Renal cortical epithelial cell (primary cell): ENCODE measurements at places on chromosomes 16 and 17.

GRCh38 chr17:34172390-34172918, 82.6 kb upstream of the CCL2 start:
- no peak for DNase-seq

DNA sequence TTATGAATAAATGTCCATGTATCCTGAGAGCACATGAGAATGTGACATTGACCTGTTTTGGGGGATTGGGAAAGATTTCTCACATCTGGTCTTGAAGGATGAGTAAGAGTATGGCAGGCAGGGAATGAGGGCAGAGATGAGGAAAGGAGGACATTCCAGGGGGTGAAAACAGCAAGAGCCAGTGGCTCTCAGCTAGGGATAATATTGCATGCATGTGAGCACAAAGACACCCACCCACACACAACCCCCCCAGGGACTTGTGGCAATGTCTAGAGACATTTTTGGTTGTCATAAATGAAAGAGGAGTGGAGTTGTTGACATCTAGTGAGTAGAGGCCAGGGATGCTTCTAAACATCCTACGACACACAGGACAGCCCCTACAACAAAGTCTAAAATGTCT, 6.0 kb downstream of the MYO1D start:
- no peak for DNase-seq

DNA sequence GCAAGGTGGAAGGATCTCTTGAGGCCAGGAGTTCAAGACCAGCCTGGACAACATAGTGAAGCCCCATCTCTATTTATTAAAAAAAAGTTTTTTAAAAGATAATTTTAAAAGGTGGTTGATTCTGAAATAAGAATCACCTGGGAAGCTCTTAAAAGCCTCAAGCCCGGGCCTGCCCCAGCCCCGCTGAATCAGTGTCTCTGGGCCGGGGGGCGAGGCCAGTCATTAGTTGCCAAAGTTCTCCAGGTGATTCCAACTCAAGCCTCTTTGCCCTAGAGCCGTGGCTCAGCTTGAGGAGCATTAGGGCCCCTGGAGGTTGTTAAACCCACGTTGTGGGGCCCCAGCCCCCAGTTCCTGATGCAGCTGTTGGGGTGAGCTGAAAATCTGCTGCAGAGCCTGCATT, 24.6 kb downstream of the JPH3 start:
- no peak for DNase-seq

DNA sequence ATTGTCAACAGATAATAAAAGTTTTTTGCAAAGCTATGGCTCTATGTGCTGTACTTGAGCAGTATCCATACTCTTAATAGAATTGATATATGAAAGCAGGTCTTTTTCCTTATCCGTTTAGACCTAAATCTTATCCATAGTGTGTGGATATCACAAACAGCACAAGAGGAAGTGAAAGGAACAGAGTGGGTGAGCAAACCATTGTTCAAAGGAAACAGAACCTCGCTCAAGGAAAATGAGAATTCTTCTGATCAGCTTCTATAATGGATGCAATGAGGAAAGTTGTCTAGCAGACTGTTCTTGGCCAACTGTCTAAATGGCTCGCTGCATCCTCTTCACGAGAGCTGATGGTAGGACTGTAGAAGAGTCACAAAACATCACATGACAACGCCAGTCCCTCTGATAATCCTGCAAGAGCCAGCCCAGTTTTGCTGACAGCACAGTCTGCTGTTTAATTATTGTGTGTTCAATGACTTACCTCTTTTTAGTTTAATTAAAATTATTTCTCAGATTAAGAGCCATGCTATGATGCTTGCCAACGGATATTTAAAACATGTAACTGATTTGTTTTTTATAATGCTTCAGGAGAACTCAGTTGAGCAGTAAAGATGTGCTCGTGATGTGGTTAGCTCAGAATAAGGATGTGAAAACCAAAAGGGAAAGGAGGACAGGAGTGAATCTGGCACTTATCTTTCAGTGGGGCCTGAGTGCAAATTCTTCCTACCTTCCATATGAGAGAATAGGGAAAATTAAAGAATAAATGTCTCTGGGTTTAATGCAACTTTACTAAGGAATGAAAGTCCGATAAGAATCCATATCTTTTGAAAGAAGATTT, 38.5 kb downstream of the WWOX start:
- DNase-seq = no peak

DNA sequence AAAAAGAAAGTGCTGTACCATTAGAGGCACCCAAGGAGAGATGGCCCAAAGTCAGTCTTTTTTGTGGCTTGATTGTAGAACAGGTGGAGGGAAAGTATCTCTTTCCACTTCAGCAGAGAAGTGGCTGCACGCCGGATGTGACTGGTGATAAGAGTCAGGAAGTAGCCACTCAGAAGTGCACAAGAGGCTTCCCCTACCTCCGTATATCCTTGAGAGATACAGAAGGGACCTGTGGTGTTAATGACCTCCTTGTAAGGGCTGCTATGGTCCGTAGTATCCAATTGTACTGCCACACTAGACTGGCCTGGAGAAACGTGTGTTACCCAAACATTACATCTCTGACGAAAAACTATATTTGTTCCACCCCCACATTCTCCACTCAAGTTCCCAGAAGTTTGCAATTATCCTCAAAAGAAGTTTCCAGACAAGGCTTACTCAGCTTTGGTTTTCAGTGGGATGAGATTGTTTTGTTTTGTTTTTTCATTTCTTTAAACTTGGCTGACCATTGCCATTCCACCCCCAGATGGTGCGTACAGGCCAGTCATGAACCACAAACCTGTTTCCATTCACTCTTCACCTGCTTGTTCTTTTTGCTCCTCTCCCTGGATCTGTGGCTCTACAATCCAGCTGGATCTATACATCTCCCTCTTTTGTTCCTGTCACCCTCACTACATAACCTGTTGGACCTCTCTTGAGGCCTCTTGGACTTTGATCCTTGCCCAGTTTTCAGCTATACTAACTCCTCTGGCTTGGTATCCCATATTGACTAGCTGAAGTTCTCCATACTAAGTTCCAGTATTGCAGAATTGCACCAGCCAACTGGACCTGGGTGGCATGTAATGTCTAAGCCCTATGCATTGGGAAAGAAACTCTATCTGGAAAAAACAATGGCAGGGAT, 20.7 kb upstream of the MED13 start:
- DNase-seq = peak; percentile 58

- no peak for DNase-seq
Measured at GRCh38 chr17:69213059-69213813, 15.4 kb downstream of the ABCA10 start.

DNA sequence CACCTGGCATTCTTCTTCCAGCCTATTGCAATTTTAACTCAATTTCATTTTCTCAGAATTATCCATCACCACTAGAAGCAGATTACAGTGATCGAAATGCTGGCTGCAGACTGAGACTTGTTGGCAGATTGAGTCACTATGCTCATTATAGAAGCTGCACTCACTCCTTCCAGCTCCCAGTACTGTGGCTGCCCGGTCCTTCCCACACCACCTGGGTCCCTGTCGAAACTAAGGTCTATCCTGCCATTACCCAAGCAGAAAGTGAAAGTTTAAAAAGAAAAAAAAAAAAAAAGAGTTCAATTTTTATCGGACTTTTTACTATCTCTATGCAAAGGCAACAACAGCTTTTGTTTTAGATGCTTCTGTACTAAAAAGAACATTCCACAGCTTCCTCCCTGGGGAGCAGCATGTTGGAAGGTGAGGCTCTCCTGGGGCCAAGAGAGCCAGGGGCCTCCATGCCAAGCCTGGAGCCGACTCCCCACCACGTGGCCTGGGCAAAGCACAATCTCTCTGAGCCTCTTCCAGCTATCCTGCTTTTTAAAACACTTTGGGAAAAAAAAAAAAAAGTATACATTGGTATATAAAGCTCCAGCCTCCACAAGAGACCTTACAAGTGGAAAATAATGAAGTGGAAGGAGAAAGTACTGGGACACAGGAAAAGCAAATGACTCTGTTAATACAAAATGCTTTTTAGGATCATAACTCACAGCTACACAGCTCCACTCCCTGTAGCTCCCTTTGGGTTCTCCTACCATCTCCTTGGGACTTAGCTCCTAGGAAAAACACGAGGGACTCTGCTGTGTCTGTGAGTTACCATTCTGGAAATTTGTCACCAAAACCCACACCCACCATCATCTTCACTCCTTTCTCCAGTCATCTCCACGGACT, 77.8 kb downstream of the USP31 start:
- DNase-seq = no peak

GRCh38 chr17:41801374-41802271, 10.1 kb downstream of the P3H4 start:
- peak; percentile 95 for DNase-seq

GRCh38 chr16:81318711-81319110, 3.9 kb downstream of the GAN start:
- DNase-seq = no peak

GRCh38 chr16:17403156-17403809, 67.5 kb downstream of the XYLT1 start:
- DNase-seq = no peak

- no peak for DNase-seq
Measured at GRCh38 chr17:34131386-34131785, 123.7 kb upstream of the CCL2 start.

DNA sequence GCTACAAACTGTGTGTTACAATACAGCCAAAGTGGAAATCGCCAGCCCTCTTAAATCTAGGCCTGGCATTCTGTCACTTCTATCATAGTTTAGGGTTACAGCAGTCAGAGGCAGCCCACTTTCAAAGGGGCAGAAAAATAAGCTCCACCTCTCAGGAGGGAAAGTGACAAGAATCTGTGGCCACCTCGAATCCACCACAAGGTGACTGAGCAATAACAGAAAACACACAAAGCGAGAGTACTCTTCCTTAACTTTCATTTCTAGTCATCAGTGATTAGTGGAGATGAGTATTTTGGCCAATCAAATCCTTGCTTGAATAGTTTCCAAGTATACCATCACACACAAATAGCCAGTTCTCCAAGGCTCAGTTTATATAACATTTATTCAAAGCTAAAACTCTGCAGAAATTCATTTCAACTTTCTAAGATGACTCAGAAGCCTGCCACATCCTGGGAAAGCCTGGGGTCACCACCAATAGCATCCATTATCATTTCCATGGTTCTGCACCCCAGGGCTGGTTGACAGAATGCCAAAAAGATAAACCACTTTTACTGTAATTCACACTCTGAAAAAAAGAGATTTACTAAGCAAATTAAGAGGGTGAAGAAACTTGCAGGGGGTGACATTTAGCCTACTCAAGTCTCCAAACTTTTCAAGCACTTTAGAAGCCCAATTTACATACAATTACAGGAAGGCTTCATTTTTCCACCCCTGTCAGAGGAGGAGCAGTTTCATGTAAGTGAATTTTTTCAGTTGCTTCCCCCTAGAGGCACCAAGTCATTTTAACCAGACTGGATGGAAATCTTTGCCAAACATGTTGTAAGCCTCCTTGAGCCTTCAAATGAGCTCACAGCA, 66.8 kb downstream of the SALL1 start:
- peak; percentile 80 for DNase-seq

DNA sequence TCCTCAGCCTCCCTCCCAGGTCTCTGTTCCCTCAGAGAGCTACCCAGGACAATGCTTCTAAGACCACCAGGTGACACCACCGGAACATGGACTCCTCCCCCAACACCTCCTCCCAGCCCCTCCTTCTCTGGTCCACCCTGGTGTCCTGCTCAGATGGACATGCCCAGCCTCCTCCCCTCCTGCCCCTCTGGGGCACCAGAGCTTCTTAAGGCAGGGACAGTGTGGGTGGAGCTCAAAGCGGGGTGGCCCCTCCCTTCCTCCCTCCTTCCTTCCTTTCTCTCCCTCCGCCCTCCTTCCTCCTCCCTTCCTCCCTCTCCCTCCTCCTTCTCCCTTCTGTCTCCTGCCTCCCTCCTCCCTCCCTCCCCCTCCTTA, 22.7 kb downstream of the TRPV3 start:
- no peak for DNase-seq

DNA sequence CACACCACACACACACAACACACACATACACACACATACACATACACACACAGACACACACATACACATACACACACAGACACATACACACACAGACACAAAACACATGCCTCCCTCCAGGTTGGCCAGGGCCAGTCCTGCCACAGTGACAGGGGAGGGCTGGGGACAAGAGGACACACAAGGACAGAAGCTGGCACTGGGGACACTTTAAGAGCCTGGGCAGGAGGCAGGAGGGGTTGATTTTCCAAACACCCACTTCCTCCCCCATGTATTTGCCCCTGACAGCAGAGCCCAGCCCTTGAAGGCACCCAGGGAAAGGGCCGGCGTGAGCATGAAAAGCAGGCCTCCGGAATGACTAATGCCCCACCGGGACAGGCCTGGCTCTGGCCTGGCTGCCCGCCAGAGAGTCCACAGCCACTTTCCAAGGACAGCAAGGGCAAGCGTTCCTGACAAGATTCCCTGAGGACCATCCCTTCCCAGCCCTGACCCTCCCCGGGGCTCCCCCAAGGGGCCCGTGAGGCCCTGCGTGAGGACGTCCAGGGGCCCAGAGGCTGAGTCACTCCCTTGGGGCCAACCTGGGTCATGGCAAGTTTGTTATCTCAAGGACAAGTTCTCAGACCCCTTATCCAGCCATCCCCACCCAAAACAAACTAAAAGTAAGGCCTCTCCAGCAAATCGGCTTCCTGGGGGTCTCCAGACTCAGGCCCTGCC, 235.6 kb downstream of the ZNF423 start:
- DNase-seq = peak; percentile 53

DNA sequence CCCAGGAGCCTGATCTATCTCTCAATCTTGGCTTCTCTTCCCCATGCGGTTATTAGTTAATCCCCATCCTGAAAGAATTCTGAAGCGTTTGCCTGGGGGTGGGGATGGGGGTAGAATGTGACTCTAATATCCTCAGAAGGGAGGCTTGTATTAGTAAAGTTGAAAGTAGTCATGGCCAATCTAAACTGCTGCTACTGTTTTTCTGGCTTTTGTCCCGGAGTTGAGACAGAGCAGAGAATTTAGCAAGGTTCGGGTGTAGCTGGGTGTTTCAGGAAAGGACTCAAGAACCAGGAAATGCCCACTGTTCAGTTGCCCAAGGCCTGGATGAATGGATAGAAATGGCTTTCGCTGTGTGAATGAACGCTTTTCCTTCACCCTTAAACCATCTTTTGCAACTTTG, 17.6 kb upstream of the ITGAM start:
- no peak for DNase-seq

GRCh38 chr16:54067322-54068065, 219.1 kb downstream of the IRX3 start:
- no peak for DNase-seq

DNA sequence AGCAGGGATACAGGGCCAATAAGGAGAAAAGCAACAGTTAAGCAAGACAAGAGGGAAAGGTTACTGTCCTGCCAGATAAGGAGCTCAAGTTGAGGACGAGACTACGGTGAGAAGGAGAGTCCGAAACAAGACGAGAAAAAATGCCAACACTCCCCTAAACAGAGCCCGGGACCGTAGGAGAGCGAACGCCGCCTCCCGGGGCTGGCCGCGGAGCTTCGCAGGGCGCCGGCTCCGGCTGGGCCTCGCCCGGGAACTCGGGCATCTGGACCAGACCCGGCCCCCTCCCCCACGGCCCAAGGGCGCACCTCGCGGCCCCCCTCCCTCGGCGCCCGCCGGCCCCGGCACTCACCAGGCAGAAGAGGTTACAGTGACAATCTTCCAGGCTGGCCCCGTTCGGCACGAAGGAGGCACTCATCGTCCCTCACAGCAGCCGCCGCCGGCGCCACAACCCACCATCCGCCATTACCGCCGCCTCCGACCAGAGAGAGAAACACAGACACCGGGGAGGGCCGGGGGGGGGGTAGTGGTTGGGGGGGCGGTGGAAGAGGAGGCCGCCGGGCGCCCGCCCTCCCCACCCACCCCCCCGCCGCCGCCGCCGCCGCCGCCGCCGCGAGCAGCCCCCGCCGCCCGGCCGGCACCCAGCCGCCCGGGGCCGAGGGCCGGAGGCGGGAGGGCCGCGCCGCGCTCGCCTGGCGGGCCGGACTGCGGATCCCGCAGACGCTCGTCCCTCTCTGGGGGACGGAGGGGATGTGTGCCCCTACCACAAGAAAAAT, at the start of gene MED13:
MED13 (minus strand) TSS at position 488 of the 773 bp plus-strand sequence; CDS start at position 415, 73 bp downstream.
- no peak for DNase-seq

GRCh38 chr16:19810817-19811731, 73.6 kb downstream of the GPRC5B start:
- DNase-seq = peak; percentile 99
